B cell (primary cell): ENCODE measurements at places on chromosomes 16 and 17. TPM values are rescaled to one million over a fixed set of nuclear protein-coding genes. Genes with fewer than 3 reads are reported as not detected.

Gene PRR35
- polyA plus RNA-seq: not detected in 2 replicates

Gene ARHGAP44
- polyA plus RNA-seq: 0.35 and 0.78 TPM in 2 replicates

Gene IRX5
- polyA plus RNA-seq: 0.12 TPM in 1 of 2 replicates, not detected in the other

Gene FOXL1
- not detected in 2 replicates for polyA plus RNA-seq

Gene TERB1
- not detected in 2 replicates for polyA plus RNA-seq

Gene MTMR4
- polyA plus RNA-seq: 35.2 and 54.1 TPM in 2 replicates

Gene B4GALNT2
- not detected in 2 replicates for polyA plus RNA-seq

Gene KRTAP4-9
- not detected in 2 replicates for polyA plus RNA-seq

Gene ZNF750
- polyA plus RNA-seq: not detected in 2 replicates

Gene RPUSD1
- 28.6 and 46.1 TPM in 2 replicates for polyA plus RNA-seq

Gene CA7
- not detected in 2 replicates for polyA plus RNA-seq

Gene HNF1B
- not detected in 2 replicates for polyA plus RNA-seq

Gene CACNG4
- polyA plus RNA-seq: not detected in 2 replicates
